HT1080 (cell line): ENCODE measurements at places on chromosomes 12 and 14. TPM values are rescaled to one million over a fixed set of nuclear protein-coding genes. Genes with fewer than 3 reads are reported as not detected.

Gene SSPN
- 1.4 TPM in 1 of 2 replicates, not detected in the other for total RNA-seq

GRCh38 chr14:91606851-91607250 is 96.7 kb upstream of the PPP4R3A start:
- no peak for DNase-seq

DNA sequence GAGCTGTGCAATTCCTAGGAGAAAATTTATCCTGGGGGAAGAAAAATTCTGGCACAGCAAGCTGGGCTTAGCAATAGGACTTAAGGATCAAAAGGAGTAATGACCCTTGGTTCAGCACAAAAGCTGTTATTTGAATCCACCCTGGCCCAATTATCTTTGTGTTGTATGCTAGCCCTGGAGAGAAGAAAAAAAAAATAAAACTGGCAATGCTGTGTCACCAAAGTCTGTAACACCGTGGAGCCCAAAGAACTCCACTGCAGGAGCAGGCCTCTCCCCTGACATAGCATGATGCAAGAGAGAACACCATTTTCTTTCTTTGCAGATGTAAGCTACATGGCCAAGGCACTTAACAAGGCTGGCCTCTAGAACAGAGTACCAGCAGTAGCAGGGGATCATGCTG is 63.0 kb upstream of the ARHGAP5 start:
- DNase-seq: no peak

Gene PPP1R1A
- total RNA-seq: not detected in 2 replicates

DNA sequence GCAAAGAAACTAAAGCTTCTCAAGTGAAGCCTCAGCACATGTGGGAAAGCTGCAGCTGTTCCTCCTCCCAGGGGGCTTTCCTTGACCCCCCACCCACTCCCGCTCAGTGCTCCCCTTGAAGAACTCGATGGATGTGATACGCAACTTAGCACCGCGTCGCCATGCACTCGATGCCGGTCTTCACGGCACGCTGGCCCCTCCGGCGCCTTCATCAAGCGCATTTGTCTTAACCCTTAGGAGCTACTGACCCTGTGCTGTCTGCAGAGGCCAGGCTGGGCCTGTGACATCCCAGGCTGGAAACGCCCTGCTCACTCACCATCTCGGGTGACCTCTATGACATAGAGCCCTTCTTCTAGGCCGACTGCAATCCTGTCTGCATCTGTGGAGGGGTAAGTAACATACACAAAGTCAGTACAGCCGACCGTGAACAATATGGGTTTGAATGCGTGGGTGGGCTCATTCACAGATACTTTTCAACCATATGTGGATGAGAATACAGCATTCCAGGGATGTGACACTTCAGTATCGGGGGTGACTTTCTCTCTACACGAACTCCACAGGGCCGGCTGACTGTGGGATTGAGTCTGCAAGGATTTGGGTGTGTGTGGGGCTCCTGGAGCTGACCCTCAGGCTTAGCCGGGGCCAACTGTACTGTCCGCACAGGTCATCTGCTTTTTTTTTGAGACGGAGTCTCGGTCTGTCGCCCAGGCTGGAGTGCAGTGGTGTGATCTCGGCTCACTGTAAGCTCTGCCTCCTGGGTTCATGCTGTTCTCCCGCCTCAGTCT is 23.1 kb downstream of the AMN start:
- no peak for DNase-seq

Gene OTX2
- total RNA-seq: not detected in 2 replicates
